ENCODE measurements at places on chromosomes 1 and 21. TPM values are rescaled to one million over a fixed set of nuclear protein-coding genes. Genes with fewer than 3 reads are reported as not detected.

- H3K4me3 ChIP-seq: no peak overlapping the region
- DNase-seq: no peak
Observed at GRCh38 chr1:47558601-47559593, 121.1 kb downstream of the FOXD2 start.

- no peaks in the 10 kb centered on the region for H3K36me3 ChIP-seq
- no peak overlapping the region for H3K27ac ChIP-seq
- no peak overlapping the region for H3K4me3 ChIP-seq
- H3K4me1 ChIP-seq: peaks cover 7% of the 10 kb centered on the region
Observed at GRCh38 chr1:44620072-44620471, 54.2 kb downstream of the TMEM53 start.

- H3K27me3 ChIP-seq: no peaks in the 10 kb centered on the region
- H3K27ac ChIP-seq: no peak overlapping the region
- peaks cover 12% of the 10 kb centered on the region for H3K36me3 ChIP-seq
- H3K4me1 ChIP-seq: no peaks in the 10 kb centered on the region
- no peak overlapping the region for H3K4me3 ChIP-seq
- no peak for DNase-seq
Observed at GRCh38 chr1:81974883-81975555, 174.3 kb downstream of the ADGRL2 start.

The RGS18 gene
- total RNA-seq: not detected

The C1orf94 gene
- 5.8 TPM for total RNA-seq
